ENCODE measurements at places on chromosomes 3 and 15.

DNA sequence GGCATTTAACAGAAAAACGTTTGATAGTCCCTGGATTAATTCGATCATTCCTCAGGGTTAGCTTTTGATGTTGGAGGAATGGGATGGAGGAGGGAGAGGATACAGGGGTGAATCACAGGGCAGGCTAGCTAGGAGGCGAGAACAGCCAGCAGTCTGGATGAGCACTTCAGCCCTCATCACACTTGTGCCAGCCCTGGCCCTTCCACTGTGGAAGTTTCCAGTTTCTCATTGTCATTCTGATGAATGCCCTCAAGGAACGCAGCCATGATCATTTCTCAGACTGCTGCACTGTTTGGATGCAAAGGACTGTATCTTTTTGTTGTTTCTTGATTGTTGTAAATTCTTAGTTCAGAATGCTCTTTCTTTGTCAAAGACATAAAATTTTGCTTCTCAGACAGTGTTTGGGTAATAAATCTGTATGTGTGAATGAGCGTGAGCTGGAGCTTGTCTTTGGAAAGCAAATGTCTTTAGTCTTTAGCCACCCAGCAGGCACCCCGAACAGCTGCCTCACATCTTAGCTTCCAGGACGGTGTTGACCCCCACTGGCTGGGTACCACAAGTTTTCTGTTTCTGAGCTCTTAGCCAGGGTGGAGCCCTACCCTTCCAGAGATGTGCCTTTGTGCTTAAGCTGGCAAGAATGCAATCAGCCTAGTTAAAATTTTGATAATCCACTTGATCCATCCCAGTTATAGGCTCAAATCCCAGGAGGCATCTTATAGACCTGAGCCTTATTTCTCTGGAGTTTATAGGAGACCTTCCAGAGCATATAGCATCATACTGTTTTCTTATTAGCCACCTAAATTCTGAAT, 121.1 kb downstream of the PDCD6IP start:
- DNase-seq: no peak

GRCh38 chr15:72585476-72586058, 68.9 kb upstream of the GOLGA6B start:
- DNase-seq: no peak

DNA sequence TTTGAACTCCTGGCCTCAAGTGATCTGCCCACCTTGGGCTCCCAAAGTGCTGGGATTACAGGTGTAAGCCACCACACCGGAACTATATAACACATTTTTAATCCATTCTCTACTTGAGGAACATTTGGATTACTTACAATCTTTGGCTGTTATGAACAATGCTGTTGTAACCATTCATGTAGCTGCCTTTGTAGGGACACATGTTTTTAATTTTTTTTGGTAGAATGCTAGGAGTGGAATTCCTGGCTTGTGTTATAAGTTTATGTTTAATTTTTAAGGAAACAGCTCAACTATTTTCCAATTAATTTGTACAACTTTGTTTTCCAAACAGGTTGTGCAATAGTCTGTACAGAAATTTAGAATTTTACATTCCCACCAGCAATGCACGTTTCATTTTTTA, 51.7 kb downstream of the GPR149 start:
- no peak for DNase-seq

DNA sequence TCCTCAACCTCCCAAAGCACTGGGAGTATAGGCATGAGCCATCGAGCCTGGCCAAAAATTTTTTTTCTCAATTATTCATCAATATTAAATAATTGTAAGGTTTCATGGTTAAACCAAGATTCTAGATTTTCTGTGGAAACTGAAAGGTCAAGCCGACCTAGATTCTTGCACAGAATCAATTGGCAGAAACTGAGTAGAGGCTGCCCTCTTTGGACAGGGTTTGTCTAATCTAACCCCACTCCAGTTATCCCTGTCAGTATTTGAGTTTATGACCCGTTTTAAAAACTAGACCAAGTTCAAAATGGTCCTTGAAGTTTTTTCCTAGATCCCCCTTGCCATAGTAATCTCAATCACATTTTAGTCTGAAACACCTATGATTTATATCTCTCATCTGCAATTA, 8.6 kb upstream of the ADAM10 start:
- DNase-seq: no peak
